NCI-H187 (cell line): ENCODE measurements at places on chromosomes 16 and 17.
A peak's percentile ranks its signal among the peaks of the same experiment; 100 is the strongest.

DNA sequence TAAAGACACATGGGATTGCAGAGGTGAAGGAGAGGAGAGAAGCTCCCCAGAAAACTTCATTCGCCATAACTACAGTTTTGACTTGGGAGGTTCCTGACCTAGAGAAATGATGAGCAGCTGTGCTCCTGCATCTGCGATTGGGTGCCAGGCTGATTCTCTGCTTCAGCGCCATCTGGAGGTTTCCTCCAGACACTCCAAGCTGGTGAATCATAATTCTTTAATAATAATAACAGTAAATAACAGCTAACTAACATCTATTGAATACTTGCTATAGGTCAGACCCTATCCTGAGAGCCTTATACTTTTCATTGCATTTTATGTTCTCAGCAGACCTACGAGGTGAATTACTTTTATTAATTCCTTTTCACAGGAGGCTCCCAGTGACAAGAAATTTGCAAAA is 575.8 kb downstream of the TOX3 start:
- DNase-seq = no peak

- no peak for DNase-seq
Observed at GRCh38 chr17:27553019-27553511, 77.9 kb upstream of the LGALS9 start.

- DNase-seq = peak; percentile 20
Observed at GRCh38 chr16:81181013-81181720, 57.3 kb upstream of the BCO1 start.

- DNase-seq = no peak
Observed at GRCh38 chr17:66304304-66305174, 2.1 kb downstream of the PRKCA start.

GRCh38 chr16:88453611-88454522 is 787 bp downstream of the ZFPM1 start:
- no peak for DNase-seq

DNA sequence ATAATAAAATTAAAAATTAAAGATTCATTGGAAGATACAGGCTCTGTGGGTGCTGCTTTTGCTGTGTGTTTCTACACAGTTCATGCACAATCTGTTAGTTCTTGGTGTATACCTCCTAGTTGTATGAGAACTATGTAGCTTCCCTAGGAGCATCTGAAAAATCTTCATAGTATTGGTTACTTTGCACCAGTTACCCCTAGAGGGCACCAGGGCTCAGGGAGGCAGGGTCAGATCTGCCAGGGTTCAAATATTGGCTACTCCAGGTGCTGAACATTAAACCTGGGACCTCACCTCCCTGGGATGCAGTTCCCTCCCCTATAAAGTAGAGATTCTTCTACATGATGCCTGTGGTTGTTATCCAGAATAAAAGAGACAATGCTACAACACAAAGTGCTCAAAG is 583.0 kb upstream of the CDH11 start:
- no peak for DNase-seq

GRCh38 chr16:27434141-27435051 is 32.4 kb downstream of the IL21R start:
- no peak for DNase-seq

GRCh38 chr16:23852794-23853562 is 17.2 kb downstream of the PRKCB start:
- no peak for DNase-seq
